ENCODE measurements at places on chromosomes 5 and 9.

GRCh38 chr5:181232593-181232992 is 9.5 kb downstream of the TRIM41 start:
- no peak for ATAC-seq

DNA sequence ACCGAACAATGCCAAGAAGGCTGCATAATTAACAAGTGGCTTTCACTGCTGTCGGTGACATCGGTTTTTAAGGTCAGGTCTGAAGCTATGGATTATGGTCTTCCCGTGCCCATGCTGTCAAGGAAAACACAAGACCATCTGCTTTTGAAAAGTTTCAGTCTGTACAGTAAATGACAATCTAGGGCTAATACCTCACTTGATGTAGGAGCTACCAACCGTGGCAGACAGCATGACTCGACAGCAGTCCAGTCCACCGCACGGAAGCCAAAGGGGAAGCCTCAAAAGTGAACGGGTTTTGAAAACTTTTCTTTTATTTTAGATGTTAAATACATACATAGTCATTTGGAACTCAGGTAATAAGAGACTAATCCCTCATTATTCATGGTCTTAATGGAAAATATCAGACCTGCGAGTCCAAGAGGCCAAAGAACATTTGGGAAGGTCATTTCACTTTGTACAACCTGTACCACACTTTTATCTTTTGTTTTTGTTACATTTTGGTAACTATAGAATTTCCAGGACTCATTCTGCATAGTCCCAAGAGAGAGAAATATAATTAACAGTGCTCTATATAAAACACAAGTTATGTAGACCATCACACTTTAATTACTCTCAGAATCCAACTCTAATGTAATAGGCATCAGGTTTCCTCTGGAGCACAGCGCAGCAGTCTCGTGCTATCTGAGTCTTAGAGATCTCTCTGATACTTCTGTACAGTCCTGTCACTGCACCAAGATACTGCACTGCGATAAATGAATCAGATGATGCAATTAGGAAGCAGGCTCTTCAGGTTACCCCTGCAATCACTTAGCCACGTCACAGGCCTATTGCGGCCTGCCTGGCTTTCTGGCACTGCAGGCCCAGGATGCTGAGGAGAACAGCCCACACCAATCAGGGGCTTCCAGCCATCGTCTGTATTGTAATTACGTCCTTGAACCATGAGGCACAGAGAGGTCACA is 184.9 kb downstream of the FANCC start:
- no peak for ATAC-seq

GRCh38 chr9:111036429-111036789 is 1.9 kb downstream of the LPAR1 start:
- ATAC-seq: no peak

DNA sequence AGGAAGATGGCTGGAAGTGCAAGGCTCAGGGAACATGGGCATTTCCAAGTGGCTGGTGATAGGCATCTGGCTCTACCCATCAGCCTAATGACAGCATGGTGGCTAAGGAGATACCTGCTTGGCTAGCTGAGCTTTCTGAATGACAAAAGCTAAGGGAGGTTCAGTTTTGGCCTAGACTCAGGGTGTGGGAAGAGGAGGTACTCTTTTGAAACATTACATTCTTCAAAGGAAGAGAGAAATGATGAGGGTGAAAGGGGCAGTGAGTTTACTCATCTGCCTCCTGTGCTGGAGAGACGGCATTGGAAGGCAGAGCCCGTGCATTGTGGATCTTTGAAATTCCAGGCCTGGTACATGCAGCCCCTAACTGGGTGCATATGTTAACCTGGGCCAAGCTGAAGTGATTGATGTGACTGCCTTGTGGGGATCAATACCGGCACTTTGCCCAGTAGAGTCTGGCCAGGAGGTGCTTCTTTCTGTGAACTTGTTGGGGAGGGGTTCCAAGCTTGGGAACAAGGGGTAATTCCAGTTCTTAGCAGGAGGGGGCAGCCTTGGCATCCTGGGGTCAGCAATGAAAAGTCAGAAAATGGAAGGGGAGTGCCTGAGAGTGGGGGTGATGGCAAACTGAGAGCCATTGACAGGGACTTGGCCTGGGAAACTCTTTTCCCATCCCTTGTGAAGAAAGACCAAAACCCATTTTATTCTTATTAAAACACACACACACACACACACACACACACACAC is 108.6 kb downstream of the ACER2 start:
- no peak for ATAC-seq

GRCh38 chr5:157540707-157541446 is 34.7 kb downstream of the ADAM19 start:
- ATAC-seq: peak; percentile 90
